Activated CD8-positive, alpha-beta memory T cell treated with anti-CD3 and anti-CD28 coated beads for 1 hour (primary cell): ENCODE measurements at places on chromosomes 16 and 17.

DNA sequence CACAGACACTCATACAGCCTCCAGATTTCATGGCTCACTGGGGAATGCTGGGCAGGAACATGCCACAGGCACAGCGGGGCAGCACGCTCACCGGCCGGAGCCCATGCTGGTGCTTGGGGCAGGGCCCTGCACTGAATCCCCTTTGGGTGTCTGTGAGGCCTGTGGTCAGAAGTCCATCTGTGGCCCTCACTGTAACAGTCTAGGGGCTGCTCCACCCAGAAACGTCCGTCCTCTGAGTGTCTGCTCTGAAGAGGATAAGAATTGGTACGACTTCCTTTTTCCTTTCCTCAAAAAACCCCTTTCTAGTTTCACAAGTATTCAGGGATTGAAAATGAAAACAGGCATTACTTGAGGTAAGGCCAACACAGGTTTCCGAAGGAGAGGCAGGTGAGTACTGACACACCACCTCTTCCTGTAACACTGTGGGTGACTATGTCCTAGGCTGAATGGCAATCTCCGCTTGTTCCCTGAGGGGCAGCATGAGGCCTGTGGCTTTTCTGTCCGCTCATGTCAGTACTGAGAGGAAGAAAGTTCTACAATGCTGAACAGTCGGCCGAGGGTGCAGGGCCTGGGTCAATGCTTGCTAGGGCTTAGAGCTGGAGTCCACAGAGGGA lies 42.5 kb downstream of the TMEM11 start:
- DNase-seq, result no peak

- DNase-seq, result no peak
These were observed 30.8 kb downstream of the NMT1 start for GRCh38 chr17:45091778-45092425.

- DNase-seq, result no peak
These were observed 104.3 kb upstream of the PSMD7 start for GRCh38 chr16:74192281-74192797.

DNA sequence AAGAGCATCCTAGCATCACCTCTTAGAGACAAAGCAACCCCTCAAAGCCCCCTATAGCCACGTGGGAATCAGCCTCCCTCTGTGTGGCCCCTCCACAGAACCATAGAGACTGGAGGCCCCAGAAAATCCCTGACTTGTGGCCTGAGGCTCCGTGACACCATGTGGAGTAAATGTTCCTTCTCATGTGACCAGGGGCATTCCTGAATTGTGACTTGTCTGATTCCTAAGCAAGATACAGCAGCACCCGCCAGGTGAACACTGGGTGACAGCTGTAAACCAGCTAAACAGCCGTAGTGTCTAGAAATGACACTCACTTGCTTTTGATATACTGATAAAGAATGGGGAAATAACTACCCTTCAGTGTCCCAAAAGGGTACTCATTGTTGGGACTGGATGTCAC lies 79.0 kb downstream of the DYNLRB2 start:
- no peak for DNase-seq

DNA sequence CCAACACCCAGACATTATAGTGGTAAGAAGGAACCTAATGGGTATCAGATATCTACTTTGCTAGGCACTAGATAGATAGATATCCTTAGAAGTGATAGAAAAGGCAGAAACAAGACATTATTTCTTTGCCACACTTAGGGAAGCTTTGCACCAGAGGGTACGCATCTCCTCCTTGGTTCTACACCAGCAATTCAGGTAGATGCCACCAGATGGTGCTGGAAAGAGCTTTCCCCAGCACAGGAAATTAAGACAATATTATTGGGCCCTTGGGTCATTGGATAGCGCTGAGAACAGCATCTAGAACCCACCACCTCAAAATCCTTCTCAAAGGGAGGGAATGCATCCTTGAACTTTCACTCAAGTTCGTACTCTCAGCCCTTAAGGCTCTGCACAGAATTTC lies 173.8 kb upstream of the CCL2 start:
- no peak for DNase-seq

DNA sequence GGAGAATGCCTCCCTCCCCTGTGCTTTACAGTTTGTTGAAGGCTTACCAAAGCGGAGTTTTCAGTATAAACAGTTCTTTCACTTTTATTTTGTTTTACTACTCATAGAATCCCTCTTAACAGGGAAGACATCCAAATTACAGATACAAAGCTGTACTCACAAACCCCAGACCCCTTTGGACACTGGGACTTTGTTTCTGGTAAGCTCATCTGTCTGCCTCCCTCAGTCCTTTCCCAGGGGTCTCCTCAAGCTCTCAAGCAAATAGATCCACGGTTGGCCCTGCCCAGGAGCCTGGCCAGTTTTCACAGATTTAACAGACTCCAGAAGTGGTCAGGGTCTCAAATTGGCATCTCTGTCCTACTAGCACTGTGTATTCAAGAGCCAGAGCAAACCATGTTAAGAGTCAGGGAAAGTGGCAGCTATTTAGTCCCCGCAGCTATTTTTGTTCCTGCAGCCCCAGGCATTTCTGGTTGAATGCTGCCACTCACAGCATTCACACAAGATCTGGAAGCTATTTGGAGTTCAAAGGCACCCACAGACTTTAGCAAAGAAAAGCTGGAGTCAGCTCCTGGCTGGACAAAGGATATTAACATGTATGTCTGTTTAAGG lies 54.2 kb downstream of the TMEM100 start:
- no peak for DNase-seq
